ENCODE measurements at places on chromosomes 4 and X.
A peak's percentile ranks its signal among the peaks of the same experiment; 100 is the strongest.

DNA sequence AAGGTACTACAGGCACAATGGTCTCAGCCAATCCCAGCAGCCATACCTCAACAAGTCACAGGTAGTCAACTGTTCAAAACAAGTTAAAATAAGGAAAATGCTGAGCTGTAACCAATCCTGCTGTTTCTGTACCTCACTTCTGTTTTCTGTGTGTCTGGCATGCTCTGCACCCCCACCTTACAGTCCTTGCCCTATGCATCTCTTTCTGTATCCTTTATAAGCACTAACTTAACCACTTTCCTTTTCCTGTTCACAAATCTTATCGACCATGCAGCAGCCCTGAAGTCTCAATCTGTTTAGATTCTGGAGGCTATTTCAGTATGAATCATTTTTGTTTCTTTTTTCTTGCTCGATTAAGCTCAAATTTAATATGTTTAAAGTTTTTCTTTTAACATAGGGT lies 12.5 kb upstream of the FAM13A start:
- DNase-seq = no peak

DNA sequence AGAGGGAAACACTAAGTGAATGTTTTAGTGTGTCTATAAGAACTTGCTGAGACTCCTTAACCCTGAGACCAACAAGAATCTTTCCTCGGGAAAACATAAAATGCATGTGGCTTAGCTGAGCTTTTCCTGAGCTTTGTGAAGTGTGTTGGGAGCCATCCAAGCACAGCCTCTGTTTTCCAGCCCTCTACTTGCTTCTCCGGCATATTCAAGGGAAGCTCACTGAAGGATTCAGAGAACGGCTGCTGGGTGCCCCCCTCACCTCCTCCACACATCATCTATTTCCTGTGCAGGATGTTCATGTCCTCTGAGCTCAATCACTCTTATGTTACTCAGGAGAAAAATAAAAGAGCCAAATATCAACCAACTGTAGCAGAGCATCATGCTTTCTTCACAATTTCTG lies 492.1 kb downstream of the IL15 start:
- no peak for DNase-seq

- no peak for DNase-seq
These were observed 77.9 kb downstream of the CXXC4 start for GRCh38 chr4:104416725-104417356.

- DNase-seq = no peak
These were observed 382.3 kb upstream of the HTR2C start for GRCh38 chrX:114201622-114202021.

- no peak for DNase-seq
These were observed 64.5 kb upstream of the CHRNA9 start for GRCh38 chr4:40270609-40271008.

GRCh38 chrX:103565752-103566151 lies 19.6 kb upstream of the TCEAL4 start:
- DNase-seq = no peak

DNA sequence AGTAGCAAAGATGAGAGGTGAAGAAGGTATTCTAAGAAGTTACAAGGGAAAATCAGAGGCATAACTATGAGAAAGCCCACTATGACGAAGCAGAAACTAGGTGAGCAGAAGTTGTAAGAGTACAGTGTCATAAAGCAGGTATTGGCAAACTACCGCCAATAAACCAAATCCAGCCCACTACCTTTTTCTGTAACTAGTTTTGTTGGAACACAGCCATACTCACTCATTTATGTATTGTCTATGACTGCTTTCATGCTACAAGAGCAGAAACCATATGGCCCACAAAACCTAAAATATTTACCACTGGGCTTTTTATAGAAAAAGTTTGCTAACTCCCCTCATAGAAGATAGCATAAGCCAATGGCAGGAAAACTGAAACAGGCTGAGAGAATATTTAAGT lies 31.8 kb upstream of the ZCCHC13 start:
- no peak for DNase-seq

DNA sequence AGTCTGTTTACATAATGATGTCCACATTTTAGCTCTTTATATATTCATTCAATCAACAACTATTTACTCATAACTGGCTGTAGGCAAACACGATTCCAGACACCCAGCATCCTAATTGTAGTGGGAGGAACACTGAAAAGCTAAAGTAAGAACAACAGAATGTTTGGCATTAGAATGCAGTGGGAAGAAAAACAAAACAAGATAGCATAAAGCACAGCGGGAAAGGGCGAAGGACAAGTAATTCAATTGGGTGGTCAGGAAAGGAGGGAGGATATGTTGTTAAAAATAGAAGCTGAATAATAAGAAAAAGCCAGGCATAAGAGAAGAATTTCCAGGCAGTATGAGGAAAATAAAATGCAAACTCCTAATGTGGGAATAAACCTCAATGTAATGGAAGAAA lies 189.5 kb upstream of the FAT4 start:
- DNase-seq = no peak

GRCh38 chr4:121900132-121900983 lies 30.1 kb upstream of the BBS7 start:
- DNase-seq = peak; percentile 45

- no peak for DNase-seq
These were observed 98.0 kb upstream of the DCLK2 start for GRCh38 chr4:149980121-149980682.
